ENCODE measurements at places on chromosomes 3 and 15. TPM values are rescaled to one million over a fixed set of nuclear protein-coding genes. Genes with fewer than 3 reads are reported as not detected.

DNA sequence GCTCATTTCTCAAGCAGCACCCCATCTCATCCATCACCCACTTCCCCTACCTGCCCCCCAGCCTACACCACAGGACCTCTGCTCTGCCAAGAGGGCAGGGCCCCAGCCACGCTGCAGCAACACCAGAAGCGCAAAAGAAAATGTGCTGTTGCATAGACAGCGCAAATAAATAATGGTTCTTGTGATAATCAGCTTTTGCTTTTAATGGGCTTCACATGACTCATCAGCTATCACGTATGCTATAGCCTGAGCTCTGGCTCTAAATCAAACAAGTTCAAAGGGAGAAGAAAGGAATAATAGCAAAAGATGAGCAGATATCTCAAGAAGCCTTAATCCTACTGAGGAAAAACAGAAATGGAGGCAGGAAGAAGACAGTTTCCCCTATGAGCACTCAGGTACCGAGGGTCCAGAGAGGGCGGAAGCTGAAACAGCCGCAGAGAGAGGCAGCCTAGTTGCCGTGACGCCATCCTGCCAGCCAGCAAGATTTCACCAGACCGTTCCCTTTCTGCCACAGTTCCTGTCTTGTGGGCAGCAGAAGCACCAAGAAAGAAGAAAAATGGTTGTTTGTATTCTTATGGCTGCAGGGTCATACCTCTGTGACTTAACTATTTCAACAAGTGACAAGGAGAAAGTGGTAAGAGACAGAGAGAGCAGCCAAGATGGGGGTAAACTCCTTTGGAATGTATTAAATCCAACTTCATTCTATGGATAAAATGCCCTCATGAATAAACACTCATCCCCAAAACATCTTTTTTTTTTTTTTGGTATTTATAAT, 22.0 kb downstream of the RAB27A start:
- peak; percentile 66 for DNase-seq

DNA sequence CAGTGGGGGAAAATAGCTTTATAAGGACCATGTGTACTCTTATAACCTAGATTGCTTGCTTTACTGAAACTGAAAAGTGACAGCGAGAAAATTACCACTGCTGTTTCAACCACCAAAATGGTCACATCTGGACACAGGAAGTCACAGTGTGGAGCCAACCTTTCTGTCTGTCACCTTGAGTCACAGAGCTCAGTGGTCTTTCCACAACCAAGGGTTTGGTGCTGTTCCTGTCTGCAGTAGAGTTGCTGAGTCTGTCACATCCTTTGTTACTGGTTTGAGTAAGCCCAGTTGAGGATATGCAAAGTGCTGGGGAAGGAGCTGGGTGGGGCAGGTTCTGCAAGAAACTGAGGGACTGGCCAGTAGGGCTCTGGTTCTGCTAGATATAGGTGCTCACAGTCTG, 139.1 kb upstream of the EIF1B start:
- no peak for DNase-seq

DNA sequence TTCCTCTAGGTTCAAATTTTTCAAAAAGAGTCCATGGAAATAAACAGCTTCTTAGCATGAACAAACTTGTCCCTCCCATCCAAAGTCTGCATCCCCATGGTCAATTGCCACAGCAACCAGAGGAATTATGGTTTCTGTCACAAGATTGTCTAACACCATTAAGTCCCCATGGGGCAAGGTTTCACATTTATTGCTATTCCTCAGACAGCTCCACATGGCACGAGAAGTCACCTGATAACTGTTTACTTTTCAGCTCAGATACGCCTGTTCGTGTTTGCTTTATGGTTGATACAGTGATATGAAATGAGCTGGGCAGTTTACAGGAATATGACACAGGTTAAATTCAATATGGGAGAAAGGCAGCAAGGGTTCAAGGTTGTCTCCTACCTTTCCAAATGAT, 37.9 kb upstream of the MUC13 start:
- DNase-seq, result no peak

GRCh38 chr15:49288391-49288790, 118.3 kb downstream of the GALK2 start:
- no peak for DNase-seq

C3orf52 gene
- total RNA-seq, result 2.5 TPM
